ENCODE measurements at places on chromosomes 4 and X.

DNA sequence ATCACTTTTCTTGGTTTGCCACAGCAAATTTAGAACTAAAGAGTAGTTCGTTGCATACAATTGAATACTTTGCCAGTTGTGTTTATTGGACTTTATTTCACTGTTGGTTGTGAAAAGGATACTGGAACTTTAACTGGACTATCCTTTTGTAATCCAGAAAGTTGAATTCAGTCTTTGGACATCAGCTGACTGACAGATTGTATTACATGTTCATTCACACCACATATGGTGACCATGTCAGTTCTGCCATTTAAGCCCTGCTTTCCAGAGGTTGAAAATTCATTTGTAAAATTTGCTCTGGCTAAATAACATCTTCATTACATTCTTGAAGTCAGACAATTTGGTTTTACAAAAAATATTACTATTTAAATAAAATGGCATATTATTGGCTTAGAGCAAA is 251.7 kb downstream of the CAMK2D start:
- no peak for DNase-seq

DNA sequence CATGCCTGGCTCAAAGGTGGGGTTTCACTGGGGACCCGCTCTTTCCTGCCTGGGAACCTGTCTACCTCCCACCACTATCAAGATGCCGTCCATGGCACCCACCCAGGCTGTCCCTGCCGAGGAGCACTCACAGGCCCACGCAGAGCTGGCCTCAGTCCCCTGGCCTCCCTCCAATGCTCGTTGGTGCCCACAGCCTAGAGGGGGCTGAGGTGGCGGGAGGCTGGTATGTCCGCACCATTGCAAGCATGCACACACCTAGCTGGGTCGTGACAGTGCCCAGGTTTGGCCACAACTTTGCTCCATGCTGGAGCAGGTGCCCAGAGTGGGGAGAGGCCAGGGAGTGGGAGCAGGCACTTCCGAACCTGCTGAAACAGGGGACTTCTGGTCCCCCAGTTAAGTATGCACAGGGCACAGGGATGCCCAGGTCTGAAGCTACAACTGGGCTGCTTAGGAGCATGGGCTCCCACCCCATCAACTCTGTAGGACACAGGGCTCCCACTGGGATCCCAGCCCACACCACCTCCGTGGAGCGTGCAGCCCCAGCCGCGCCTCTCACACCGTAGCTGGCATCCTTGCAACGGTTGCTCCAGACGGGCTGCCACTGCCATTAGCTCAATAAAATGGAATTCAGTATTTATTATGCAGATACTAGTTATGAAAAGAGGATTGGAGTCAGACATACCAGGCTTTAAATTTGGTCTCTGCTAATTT is 1376.1 kb upstream of the TENM3 start:
- no peak for DNase-seq

- no peak for DNase-seq
Observed at GRCh38 chrX:6813836-6814370, 279.0 kb upstream of the VCX3A start.

DNA sequence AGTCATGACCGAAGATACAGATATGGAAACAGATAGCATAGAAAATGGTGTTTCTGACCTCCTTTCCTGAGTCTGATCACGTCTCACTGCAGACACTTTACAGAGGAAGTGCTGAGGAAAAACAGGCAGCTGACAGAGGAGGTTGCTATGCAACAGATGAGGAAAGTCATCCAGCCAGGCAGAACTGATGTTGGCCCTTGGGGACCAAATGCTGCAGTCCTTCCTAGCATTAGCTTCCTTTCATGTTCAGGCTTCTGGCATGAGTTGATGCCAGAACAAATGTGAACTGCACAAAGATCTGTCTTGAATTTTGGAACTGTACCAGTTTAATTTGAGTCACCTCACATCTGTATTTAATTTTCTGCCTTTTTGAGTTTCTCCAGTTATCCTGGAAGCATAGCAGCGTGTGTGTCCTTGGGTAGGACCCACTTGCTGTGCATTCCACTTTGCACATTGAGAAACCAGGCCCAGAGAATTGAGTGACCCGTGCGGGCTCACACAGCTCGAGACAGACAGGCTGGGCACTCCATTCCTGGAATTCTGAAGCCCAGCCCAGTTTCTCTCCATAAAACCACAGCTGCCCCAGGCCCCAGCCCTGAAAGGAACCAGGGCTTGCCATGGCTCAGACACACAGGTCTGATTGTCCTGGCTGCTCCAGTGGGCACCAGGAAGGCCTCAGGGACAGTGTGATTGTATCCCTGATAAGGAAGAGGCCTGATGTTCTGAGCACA is 1.4 kb upstream of the MAGED1 start:
- DNase-seq: peak; percentile 80
